NCI-H510A (cell line): ENCODE measurements at places on chromosomes 16 and 17.
A peak's percentile ranks its signal among the peaks of the same experiment; 100 is the strongest.

DNA sequence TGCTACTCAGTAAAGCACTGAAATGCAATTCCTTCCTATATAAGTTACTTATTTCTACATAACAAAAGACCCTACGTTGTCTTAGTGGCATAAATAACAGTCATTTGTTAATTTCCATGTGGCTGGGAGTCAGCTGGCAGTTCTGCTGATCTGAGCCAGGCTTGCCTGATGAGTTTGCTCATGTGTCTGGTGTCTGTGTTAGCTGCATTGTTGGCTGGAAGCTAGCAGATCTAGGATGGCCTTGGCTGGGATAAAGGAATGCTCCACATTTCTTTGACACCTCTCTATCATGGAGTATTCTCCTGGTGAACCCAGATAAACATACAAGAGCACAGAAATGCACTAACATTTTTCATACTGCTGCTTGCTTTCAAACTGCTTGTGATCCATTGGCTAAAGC lies 264.4 kb upstream of the MON1B start:
- DNase-seq: no peak

GRCh38 chr16:11587643-11588247 lies 1.0 kb upstream of the LITAF start:
- DNase-seq: no peak

- DNase-seq: no peak
Measured at GRCh38 chr17:21025451-21025850, 17.4 kb downstream of the USP22 start.

- DNase-seq: no peak
Measured at GRCh38 chr17:55580596-55581133, 69.4 kb upstream of the SMIM36 start.

DNA sequence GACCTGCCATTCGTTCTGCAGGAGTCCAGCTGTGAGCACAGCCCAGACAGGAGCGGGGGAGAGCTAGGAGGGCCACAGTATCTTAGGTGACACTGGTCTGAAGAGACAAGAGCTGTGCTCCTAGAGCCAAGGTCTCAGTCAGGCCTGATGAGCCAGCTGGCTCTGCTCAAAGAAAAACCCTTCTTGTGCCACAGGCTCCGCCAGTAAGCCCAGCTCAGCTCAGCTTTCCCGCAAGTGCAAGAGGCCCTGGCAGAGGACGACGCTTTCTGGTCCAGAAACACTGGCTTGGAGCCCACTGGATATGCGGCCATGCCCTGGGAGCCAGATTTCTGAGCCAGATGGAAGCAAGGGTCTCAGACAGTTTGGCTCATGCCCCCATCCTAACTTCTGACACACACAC lies 23.9 kb downstream of the PEMT start:
- DNase-seq: no peak

DNA sequence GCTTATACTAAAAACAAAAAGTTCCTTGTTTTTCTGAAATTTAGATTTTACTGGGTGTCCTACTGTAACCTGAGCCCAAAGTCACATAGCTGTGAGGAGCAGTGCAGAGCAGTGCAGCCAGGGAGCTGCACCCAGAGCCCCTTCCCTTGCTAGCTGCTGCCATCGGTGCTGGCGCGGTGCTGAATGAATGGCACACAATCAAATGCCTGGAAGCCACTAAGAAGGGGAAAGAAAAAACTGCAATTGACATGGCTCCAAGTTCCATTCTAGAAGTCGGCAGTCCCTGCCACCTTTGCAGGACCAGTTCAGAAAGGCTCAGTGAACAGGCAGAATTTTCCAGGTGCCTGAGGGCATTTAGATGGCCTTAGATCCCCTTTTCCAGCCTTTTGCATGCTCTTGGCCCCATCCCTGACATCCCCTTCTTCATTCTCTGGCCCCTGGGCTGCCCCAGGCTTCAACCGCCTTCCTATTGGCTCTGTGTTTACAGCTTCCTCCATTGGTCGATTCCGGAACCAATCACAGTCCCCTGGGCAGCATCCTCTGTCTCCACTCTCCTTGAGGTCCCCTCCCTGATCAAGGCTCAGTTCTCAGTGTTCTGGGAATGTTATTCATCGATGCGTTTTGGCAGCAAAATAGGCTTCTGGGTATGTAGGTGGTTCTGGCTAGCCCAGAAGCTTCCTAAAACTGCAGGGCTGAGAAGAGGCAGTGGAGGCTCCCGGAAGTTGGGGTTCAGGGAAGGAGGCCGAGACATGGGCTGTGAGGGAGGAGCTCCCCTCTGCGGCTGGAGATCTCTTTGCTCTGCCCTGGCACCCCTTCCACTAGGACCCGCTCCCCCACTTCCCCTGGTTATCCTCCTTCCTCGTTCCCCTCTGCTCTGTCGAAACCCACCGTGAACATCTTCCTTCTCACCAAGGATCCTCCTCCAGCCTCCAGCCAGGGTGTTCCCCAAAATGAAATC lies 37.9 kb downstream of the ATP2C2 start:
- no peak for DNase-seq

DNA sequence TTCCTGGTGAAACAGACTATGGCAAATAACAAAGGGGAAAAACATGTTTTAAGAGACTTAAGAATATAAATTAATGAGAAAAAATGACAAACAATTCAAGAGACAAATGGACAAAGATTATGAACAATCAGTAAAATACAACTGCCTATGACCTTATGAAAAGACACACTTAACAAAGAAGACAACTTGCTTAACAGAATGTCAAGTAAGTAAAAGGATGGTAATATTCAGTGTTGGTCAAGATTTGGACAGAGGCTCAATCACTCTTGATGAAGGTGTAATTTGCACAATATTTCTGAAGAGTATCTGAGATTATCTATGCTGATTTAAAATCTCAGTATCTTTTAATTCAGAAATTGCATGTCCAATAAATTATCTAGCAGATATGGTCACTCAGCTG lies 34.4 kb downstream of the CREBBP start:
- DNase-seq: no peak

GRCh38 chr17:39080421-39081078 lies 70.9 kb downstream of the PLXDC1 start:
- DNase-seq: no peak

DNA sequence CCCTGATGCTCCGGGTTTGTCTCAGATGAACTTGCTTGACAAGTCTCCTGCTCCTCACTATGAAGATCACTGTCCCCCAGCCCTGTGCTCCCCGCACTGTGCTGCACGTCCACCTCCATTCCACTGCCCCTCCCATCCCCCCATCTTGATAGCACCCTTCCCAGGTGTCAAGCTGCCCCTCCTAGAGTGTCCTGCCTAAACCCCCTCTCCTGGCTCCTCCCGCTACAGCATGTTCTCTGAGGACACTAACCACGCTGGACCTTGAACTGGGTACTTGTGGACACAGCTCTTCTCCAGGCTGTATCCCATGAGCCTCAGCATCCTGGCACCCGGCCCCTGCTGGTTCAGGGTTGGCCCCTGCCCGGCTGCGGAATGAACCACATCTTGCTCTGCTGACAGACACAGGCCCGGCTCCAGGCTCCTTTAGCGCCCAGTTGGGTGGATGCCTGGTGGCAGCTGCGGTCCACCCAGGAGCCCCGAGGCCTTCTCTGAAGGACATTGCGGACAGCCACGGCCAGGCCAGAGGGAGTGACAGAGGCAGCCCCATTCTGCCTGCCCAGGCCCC lies 18.5 kb downstream of the DEXI start:
- no peak for DNase-seq

DNA sequence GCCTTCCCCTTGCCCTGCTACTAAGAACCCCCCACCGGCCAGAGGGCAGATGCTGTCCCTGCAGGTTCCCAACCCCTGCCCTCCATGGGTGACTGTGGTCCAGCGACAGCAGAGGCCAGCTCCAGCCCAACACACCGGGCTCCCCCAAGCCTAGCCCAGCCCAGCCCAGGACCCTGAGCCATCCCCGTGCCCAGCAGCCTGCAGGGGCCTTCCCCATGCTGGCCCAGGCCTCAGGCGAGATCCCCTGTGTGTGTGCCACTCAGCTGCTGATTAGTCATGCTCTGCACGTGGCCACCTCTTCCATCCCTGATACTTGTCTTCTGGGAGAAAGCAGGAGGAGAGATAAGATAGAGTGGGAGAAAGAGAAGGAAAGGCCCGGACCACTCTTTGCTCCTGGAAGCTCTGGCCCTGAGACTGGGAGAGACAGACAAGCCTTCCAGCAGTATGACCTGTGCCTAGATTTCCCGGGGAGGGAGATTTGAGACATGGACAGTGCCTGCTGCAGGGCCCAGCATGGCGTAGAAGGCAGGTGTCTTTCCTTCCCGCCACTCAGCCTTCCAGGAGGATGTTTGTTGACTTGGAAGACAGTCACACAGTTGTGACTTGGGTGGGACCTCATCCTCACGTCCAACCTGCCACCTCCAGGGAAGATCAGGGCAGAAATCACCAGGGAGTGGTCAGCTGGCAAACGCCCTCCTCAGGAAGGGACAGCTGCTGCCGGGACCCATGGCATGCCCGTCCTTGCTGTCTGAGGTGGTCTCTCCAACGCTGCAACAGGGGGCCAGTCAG lies 41.3 kb upstream of the RASD1 start:
- DNase-seq: no peak

GRCh38 chr16:69613378-69614154 lies 47.8 kb downstream of the NFAT5 start:
- no peak for DNase-seq

DNA sequence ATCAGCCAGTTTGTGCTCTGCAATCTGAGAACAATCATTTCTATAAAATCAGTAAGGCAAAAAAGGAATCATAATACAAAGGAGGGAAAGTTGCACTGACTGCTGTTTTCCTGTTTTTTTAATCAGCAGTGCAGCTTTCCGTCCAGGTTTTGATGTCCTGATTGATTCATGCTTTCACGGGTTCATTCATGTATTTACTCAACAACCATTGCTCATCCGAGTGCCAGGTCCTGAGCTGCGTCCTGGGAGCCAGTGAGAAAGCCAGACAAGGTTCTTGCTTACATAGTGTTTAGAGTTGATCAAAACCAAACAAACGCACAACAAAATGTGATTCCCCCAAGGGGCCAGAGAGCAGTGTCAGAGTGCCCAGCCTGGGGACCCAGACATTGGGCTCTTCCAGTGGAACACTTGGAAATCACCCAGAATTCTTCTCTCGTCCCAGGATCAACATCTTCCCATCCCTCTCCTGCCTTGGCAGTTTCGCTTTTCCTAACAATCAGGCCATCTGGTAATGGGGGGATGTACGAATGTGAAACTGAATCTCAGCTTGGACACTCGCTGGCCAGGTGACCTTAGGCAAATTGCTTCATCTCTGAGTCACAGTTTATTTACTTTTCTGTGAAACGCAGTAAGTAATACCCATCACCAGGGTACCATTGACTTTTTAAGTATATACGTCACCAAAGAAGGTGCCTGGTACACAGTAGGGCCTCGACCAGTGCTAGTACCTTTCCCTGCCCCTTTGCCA lies 13.3 kb upstream of the C1QL1 start:
- no peak for DNase-seq

DNA sequence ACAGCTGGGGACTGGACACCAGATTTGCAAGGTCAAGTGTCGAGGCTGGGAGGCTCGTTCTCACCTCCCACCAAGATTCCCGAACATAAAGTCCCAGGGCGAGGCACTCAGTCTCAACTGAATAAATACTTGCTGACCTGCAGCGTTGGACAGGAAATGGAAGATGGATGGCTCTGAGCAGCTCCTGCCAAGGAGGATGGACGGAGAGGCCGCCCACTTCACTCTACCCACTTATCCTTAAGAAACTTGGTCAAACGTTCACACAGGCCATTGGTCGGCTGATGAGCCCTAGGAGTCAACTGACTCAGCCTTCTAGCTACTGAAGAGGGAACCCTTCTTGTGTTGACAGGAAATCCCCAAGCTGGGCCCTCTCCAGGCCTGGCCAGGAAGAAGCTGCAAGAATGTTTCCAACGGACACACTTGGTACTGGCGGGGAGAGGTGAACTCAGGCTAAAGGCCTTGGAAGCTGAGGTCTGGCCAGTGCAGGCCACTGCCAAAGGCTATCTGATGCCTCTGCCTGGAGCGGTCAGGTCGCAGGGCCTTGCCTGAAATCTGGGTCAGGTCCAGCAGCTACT lies 50.0 kb downstream of the VAC14 start:
- DNase-seq: no peak

DNA sequence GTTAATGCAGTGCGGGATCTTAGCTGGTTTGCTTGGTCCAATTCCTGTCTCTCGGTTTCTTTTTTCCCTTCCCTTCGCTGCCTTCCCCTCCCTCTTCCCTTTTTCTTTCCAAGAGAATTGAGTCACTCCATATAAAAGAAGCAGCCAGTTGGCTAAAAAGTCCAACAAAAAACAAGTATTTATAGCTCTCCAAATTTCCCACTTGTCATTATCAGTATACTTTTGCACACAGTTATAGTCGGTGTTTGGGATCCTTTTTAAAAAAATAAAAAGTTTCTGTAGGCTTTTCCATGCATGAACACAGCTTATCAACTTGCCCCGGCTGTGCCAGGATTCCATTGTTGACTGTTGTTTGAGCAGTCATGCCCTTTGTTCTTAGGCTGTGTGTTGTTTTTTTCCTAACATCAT lies 24.9 kb downstream of the HMOX2 start:
- no peak for DNase-seq

GRCh38 chr16:593406-593805 lies 3.5 kb downstream of the RAB40C start:
- peak; percentile 61 for DNase-seq

DNA sequence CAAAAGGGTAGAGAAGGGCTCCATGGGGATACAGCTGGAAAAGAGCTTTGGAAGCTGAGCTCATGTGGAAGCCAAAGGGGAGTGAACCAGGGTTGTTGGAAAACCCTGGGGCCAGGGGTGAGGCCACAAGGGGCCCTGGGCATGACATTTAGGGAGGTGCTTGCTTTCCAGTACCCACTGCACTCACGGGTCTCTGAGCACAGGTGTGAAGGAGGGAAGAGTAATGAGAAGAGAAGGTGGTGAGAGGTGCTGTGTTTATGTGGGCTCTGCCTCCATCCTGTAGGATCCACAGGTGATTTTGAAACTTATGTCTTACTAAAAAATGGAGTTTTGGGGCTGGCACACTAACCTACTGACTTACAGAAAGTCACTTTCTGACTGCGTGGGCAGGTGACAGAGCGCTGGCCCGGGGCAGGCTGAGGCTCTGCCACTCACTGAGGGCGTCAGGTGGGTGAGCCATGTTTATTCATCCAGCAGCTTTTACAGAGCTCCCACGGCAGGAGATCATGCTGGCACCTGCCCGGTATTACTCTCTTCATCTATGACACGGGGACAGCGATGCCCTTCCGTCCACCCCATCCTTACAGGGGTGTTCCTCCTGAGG lies 18.9 kb downstream of the KSR1 start:
- no peak for DNase-seq

DNA sequence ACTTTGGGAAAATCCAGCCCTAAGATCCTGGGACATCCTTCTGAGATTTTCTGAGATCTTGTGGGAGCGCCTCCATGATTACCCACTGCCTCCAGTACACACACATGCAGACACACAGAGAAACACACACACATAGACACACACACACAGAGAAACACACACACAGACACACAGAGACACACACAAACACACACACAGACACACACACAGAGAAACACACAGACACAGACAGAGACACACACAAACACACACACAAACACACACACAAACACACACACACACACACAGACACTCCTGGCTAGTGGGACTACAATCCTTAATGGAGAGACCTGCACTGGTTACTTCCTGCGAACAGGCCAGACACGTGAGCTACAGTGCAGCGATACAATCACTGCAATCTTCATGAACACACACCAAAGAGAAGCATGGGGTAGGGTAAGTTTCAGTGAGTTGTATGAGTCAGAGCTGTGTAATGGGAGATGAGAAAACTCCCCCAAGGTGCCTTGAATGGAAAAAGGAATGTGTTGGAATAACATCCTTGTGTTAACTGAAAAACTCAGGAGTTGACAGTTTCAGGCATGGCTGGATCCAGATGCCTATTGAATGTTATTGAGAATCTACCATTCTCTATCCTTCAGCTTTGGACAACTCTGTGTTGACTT lies 79.5 kb downstream of the SLC6A2 start:
- DNase-seq: no peak
